ENCODE measurements at places on chromosomes 5 and 9.

- DNase-seq, result peak; percentile 85
Observed at GRCh38 chr5:77630114-77630680, 8.3 kb downstream of the OTP start.

DNA sequence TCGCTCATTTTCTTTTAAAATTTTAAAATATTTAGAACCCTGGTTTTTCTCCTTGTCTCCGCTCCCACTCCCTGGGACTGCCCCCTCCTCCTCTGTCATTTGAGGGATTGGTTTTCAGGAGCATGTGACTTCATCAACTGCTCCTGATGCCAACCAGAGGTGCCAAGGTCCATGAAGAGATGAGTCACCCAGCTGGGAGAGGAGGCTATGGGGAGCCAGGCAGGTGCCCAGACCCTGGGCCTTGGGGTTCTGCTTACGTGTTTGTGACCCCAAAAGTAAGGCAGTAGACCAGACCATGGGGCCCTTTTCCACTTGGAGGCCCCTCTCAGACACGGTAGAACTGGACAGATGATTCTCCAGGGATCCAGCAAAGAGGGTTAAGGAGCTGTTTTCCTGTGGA is 167.0 kb downstream of the FGF18 start:
- DNase-seq, result no peak

GRCh38 chr9:131892162-131892707 is 152.4 kb upstream of the RAPGEF1 start:
- no peak for DNase-seq

DNA sequence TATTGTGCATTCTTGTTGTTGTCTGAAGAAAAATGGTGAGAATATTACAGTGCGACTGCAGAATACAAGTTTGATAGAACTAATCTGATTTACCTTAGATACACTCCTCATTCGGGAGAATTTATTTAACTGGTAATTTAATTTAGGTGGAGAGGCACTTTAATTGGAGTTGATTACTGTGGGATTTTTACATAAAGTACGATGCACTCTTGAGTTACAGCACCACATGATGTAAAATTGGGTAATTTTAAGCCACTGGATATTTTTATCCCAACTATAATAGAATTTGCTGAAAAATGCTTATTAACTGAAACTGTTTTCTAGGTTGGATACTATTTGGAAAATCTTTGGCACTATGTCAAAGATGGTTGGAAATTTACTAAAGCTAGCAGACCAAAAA is 35.4 kb upstream of the ALDOB start:
- no peak for DNase-seq

- no peak for DNase-seq
Observed at GRCh38 chr5:164663198-164663989, 1158.0 kb downstream of the MAT2B start.

GRCh38 chr5:102937894-102938293 is 182.0 kb downstream of the GIN1 start:
- no peak for DNase-seq

DNA sequence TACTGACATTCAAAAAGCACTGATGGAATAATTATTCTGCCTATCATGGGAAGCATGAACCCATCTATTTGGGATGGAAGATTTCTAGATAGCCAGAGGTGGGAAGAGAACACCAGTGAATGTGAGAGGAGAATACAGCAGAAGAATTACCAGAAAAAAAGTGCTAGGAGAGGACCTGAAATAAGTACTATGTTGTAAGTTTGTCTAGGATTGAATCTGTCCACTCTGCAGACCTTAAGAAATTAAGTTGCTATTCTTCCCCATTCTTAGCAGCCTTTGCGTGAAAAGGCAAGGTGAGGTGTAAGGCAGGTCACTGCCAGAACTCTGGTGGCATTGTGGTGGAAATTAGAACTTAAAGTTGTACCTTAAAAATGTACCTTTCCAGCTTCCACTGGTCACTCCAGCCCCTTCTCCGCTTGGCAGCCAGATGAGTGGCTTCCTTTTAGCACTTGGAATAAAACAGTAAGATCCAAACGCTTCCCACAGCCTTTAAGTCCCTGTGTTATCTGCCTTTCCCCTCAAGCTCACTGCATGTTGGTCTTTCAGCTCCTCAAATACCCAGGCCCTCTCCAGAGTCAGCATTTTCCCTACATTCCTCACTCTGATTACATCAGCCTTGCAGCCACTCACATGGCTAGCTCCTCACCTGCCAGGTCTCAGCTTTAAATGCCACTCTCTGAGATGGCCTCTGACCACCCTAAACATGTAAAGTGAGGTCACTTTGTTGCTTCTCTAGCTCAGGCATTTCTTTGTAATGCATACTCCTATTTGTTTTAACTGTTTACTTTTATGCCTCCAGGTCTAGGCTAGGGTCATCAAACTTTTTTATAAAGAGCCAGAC is 253.0 kb downstream of the EPB41L4A start:
- DNase-seq, result no peak

GRCh38 chr5:94125107-94125506 is 383.7 kb upstream of the POU5F2 start:
- DNase-seq, result no peak

DNA sequence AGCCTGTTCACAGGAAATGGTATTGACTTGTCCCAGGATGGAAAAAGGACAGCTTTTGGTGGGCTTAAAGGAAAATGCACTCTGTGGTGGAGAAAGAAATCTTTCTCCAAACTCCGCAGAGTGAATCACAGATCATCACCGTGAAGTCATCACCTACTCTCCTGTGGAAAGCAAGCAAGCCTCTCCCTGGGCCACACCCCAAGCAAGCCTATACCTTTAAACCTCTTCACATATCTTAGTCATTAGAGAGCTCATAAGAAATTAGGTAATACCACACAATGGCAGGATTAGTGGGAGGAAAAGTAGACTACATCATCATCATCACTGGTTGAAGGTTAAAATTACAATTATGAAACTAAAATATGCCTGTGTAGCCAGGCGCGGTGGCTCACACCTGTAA is 23.2 kb downstream of the TLE1 start:
- DNase-seq, result no peak

- no peak for DNase-seq
Observed at GRCh38 chr5:150633429-150633828, 7.0 kb upstream of the SYNPO start.

GRCh38 chr9:127874301-127875221 is 2.9 kb downstream of the AK1 start:
- no peak for DNase-seq

DNA sequence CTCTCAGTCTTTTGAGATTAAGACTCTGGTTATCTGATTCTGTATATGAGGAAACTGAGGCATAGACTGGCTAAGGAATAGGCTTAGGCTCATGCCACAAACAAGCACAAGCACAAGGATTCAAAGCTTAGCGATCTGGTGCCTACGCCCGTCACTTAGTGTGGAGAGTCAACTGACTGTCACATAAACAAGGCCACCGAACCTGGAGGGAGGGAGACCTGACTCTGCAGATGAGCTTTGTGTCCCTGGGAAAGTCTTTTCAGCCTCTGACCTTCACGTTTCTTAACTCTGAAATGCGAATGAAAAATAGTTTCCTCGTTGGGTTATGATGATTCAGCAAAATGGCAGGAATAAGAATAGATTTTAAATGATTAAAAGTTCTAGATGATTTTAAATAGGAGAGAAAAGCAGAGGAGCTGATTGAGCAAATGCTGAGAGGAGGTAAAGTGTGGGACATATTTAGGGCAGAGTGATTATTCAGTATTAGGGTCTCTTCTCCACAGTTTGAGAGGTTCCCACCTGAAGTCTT is 135.4 kb downstream of the GRIA1 start:
- DNase-seq, result no peak

- DNase-seq, result no peak
Observed at GRCh38 chr5:11449966-11450365, 454.3 kb downstream of the CTNND2 start.

DNA sequence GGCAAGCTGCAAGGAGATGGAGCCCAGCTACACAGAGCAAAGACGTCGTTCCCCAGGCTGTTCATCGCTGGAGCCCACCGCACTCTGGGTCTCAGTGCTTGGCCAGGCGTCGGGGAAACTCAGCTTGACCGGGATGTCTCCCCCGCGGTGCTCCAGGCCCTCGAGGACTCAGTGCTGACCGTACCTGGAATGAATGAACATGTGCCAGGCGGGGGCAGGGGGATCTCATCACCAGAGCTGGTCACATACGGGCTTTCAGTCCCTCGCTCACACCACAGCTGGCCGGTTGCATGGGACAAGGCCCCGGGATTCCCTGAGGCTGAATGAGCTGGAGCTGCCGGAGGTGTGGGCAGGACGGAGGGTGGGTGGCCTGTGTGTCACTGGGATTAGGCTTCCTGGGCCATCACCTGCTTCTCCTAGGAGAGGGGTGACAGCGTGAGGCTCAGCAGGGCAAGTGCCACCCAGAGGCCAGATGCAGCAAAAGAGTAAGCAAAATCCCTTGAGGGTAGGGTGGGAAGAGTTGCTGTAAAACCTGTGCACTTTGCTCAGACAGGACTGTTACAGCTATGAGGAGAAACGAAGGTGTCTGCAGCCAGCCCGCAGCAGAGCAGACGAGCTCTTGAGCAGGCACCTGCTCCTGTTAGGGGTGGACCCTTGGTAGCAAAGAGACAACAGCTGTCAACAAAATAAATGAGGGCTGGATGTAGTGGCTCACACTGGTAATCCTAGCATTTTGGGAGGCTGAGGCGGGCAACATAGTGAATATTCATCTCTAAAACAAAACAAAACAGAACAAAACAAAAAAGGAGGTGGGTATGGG is 70.7 kb upstream of the RAPGEF1 start:
- no peak for DNase-seq

DNA sequence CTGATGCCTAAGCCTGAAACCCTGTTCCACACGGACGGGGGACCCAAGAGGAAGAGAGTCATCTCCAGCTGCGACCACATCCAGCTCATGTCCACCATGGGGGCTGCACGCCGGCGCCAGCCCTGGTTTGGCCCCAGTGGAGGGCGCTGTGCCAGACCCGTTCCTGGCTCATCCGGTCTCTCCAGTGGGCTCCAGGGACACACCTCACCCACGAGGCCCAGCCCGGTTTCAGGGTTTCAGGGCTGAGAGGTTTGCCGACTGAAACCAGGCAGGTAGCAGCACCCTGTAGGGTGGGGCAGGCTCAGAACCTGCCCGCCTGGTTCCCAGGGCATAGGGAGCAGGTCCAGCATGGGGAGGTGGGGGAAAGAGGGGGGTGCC is 71.4 kb upstream of the STXBP1 start:
- no peak for DNase-seq

DNA sequence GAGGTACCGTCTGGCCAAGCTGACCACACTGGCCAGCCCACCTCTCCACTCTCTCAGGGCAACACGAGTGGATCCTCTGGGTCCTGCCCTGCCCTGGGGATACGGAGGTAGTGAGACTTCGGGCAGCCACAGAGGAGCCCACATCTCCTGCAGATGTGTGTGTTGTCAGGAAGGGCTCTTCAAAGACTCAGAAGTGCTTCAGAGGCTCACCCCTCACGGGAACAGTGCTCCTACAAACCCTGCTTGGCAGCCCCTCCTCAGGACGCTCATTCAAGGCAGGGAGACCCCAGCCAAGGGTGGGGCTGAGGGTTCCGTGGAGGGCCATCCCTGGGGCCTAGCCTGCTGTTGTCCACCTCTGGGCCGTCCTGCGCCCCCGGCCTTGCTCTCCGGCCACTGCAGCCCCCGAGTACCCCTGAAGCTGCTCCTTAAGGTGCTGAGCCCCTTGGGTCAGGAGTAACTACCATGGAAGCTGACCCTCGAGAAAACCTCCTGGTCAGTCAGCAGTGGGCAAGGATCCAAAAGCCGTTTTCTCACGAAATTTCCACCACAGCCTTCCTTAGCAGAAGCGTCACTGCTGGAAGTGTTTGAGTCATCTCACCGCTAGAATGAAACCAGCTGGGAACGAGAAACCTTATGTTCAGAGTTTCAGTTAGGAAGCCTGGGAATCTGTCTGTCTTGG is 23.2 kb upstream of the LRRC14B start:
- no peak for DNase-seq

- no peak for DNase-seq
Observed at GRCh38 chr5:174141398-174141797, 95.9 kb downstream of the NSG2 start.

DNA sequence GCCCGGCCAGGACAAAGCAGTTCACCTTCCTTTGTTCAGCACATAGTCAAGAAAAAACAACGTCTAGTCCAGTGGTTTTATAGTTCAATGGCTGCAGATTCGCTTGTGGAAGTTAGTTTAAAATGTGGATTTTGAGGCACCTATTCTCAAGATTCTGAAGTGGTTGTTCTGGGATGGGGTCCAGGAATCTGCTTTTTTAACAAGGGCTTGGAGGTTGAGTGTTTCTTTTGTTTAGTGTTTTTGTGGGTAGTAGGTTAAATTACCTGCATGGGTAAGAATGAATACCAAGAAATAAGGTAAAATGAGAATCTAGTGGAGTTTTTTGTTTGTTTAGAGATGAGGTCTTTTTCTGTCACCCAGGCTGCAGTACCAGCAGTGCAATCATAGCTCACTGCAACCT is 28.4 kb upstream of the NADK2 start:
- no peak for DNase-seq

- no peak for DNase-seq
Observed at GRCh38 chr5:11734369-11734768, 169.9 kb downstream of the CTNND2 start.

GRCh38 chr5:135332519-135333150 is 66.4 kb downstream of the MACROH2A1 start:
- peak; percentile 71 for DNase-seq

GRCh38 chr9:122164286-122164685 is 4.6 kb downstream of the MORN5 start:
- no peak for DNase-seq

GRCh38 chr5:122091936-122092600 is 14.0 kb upstream of the LOX start:
- DNase-seq, result no peak

GRCh38 chr5:1231354-1231905 is 6.2 kb downstream of the SLC6A18 start:
- no peak for DNase-seq

DNA sequence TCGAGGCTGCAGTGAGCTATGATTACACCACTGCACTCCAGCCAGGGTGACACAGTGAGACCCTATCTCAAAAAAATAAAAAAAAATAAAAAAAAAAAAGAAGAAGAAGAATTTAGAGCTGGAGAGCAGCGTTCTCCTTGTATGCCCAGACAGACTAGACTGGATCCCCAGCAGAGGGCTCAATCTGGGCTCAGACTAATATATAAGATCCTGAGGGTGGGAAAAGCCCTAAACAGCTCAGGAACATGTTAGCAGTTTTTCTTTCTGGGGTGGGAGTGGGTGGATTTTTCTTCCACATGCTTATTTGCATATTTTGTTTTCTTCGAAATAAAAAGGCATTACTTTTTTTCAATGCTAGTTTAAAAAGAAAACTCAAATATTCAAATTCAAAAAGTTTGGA is 904 bp upstream of the BSPRY start:
- DNase-seq, result no peak

DNA sequence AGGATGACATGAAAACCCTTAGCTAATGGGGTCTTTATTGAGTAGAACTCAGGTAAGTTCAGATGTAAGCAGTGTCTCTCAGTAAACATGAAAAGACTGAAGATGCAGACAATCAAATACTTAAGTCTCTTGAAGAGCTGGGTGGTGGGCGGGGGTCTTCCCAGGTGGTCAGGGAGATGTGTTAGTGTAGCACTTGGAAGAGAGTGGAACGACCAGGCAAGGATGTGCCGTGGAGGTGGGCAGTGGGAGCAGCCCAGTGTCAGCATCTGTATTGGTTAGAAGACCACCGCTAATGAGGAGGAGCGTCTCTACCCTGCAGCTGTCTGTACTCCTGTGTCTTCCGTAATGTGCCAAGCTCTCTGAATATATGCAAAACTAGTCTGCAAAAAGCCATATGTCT is 4.4 kb downstream of the S1PR3 start:
- no peak for DNase-seq
